ENCODE measurements at places on chromosomes 6 and 20. TPM values are rescaled to one million over a fixed set of nuclear protein-coding genes. Genes with fewer than 3 reads are reported as not detected.

GRCh38 chr20:10557685-10558084, 116.1 kb downstream of the JAG1 start:
- DNase-seq = no peak

DNA sequence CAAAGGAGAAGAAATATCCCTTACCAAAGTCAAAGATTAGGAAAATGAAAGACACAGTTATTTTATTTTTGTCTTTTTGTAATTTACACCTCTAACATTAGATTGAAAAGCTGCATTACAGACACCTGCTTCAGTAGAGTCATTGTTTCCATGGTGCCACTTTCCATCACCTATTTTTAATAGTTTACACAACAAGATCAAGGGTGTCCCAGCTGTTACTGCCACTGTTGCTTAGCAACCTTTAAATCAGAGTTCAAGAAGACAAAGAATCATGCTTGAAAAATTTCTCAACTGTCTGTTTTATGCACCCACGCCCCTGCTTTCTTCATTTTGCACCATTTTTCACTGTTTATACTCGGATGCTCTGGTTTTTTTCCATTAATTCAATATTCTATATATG, 668.2 kb upstream of the GJE1 start:
- DNase-seq = no peak

GRCh38 chr6:137791281-137792159, 75.5 kb upstream of the TNFAIP3 start:
- no peak for DNase-seq

- no peak for DNase-seq
Observed at GRCh38 chr6:30041821-30042220, 19.2 kb upstream of the POLR1H start.

Gene XPO5
- 109 TPM for total RNA-seq

GRCh38 chr6:15879371-15880261, 216.8 kb upstream of the DTNBP1 start:
- DNase-seq = peak; percentile 63

- no peak for DNase-seq
Observed at GRCh38 chr6:1208876-1209275, 103.0 kb upstream of the FOXQ1 start.

GRCh38 chr6:155349129-155349528, 34.8 kb upstream of the TFB1M start:
- no peak for DNase-seq

Gene WFDC10B
- not detected for total RNA-seq

GRCh38 chr6:3891883-3892282, 42.7 kb downstream of the FAM50B start:
- DNase-seq = no peak

Measured in activated naive CD4-positive, alpha-beta T cell treated with anti-CD3 and anti-CD28 coated beads, Interleukin-2, amount 50 U/mL, for 72 hours (primary cell).